ENCODE measurements at places on chromosomes 5 and 9. TPM values are rescaled to one million over a fixed set of nuclear protein-coding genes. Genes with fewer than 3 reads are reported as not detected.

The RAB14 gene
- 20.1 TPM for total RNA-seq

The ARID3C gene
- total RNA-seq: not detected

The TNPO1 gene
- total RNA-seq: 400 TPM

The HSD17B4 gene
- total RNA-seq: 154 TPM

The C9orf50 gene
- total RNA-seq: not detected

The SLCO6A1 gene
- not detected for total RNA-seq

The ZNF354C gene
- 5.6 TPM for total RNA-seq

Data from IMR-90 (cell line).